ENCODE measurements at places on chromosomes 2 and 18.

GRCh38 chr18:75212751-75213090 lies 2.1 kb downstream of the TSHZ1 start:
- DNase-seq = no peak

DNA sequence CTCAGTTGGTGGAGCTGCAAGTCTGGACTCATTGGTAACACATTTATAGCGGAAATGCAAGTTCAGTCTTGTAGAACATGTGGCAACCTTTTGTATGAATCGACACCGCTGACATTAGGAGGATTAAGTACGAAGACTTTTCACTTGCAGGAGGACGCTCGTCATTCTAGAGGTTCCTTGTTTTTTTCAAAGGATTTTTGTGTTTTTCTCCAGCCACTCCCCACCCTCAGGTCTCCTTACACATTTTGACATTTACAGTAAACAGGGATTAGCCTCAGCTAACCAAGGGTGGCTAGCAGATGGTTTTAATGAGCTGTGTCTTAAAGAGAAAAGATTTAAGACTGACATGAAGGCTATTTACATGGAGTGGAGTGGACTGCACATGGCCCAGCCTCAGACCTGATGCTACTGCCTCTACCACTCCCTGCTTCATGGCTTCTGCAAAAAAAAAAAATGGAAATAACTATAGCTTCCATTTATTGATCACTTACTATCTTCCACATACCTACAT lies 173.8 kb downstream of the TRIB2 start:
- DNase-seq = peak; percentile 16

- no peak for DNase-seq
These were observed 177.9 kb downstream of the TPGS2 start for GRCh38 chr18:36650906-36651305.

GRCh38 chr2:232368311-232368731 lies 10.2 kb upstream of the ALPP start:
- peak; percentile 17 for DNase-seq

- DNase-seq = peak; percentile 64
These were observed 217.0 kb upstream of the DTNA start for GRCh38 chr18:34493099-34493544.

GRCh38 chr18:48164116-48164515 lies 233.7 kb upstream of the SMAD2 start:
- no peak for DNase-seq

DNA sequence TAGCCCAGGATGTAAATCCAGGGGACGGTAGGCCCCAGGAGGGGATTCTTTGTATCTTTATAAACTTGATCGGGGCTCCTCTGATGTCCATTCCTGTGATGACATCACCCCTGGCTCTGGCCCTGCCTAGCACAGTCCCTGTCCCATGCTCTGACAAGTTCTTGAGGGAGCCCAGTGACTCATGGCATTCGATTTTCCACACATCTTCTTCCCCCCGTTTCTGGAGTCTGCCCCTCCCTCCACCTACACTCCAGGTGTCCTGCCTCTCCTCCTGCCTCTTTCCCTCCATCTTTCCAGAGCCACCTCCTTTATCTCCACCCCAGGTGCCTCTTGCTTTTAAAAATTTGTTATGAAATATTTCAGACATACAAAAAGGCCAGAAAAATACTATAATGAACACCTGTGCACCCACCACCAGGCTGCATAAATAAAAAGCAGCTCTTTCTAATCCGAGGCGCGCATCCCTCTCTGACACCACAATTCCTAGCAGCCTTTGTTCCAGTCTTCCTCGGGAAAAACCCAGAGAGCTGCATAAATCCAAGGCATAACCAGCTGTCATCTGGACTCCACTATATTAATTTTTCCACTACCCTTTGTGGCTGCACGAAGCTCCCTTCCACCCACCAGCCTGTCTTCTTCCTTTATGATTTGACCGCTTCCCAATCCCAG lies 207.7 kb downstream of the ZBTB7C start:
- no peak for DNase-seq

DNA sequence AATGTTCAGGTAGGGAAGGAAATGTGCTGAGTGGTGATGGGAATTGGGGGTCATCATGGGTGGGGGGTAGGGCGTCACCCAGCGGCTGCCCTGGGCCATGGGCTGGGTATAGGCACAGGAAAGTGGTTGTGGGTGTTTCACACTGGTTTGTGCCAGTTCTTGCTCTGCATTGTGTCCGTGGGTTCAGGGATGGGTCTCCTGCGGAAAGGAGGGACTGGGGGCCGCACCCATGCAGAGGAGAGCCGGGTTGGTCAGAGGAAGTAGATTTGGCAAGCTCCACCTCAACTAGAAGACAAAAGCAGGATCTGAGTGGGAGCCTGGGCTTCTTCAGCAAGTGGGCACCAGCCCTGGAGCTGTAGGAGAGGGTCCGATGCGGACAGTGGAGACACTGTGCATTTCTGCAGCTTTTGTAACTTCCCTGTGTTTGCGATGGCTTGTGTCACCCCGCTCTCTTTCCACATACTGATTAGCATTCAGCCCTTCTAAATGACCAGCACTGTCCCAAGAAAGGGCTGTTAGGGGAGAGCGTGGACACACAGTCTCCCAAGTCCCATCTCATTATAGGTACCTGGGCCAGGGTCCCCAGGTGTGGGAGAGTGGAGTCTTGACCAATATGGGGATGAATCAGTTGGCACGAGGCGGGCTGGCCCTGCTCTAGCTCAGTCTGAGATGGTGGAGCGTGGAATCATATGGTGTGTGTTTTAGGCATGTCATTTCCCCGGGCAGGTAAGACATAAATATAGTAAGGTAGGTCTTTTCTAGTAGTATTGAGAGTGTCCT lies 67.2 kb downstream of the LRRFIP1 start:
- no peak for DNase-seq

- DNase-seq = no peak
These were observed 136.8 kb downstream of the CAPN13 start for GRCh38 chr2:30670453-30670852.

GRCh38 chr18:80181642-80182461 lies 65.5 kb downstream of the PARD6G start:
- DNase-seq = no peak

Data from AG10803 (cell line).